ENCODE measurements at places on chromosomes 1 and 21.

- DNase-seq = no peak
These were observed 43.6 kb downstream of the CACHD1 start for GRCh38 chr1:64513545-64513944.

- DNase-seq = no peak
These were observed 394.3 kb downstream of the NTNG1 start for GRCh38 chr1:107535091-107535490.

GRCh38 chr21:32958288-32959002 is 67.3 kb upstream of the OLIG2 start:
- DNase-seq = no peak

DNA sequence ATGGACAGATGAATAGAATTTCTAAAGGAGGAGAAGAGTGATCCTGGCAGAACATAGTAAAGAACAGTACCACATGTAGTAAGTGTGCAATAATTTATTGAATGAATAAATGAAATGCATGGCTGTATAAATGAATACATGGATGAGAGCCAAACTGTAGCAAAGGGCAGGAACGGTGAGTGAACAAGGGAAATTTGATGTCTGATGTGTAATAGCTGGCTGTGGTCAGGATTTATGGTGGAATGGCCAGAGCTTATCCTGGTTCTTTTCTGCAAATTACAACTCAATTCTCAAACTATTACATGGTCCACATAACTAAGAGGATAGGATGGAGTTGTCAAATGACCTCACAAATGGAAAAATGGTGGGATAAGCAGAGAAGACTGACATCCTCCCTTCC is 43.2 kb upstream of the ARHGAP29 start:
- no peak for DNase-seq

DNA sequence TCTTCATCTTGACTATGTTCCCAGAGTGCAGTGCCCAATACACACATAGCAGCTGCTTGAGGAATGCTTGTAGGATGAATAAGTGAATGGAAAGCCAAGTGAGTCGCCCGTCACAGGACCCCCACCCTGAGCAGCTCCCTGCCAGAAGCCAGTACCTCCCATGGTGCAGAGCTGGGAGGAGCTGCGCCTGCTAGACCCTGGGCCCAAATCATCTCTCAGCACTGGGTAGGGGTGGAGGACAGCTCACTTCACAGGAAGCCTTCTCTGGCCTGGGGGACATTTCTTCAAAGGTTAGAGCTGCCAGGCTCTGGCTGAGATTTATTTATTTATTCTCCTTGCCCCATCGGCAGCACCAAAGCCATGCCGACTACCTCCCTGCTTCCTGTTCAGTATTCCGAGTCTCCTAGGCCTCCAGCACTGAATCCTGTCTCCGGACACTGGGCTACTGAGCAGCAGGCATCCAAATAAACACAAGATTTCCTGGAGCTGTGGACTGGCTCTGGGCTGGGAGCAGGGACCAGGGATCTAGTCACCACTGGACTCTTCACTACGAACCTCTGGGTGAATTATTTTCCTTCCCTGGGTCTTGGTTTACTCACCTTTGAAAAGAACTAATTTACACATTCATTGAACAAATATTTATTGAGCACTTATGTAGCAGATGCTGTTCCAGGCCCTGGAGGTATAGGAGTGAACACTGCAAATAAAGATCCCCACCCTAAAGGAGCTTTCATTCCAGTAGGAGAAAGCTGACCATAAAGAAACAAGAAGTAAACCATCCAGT is 187.7 kb downstream of the TRABD2B start:
- DNase-seq = no peak

DNA sequence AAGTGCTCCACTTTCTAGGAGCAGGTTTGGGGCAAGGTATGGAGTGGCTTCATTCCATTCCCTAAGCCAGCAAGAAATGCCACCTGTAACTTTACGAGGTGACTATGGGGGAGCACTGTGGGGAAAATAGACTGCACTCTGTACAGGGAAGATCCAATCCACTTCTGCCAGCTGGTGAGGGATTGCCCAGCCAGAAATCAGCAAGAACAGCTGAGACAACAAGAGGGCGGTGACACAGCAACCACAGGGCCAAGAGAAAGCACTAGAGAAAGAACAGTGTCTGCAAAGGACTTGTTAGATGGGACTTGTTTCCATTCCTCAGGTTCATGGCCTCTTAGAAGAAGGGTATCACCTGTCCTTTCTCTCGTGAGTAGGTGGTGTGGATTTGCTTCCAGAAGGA is 19.6 kb downstream of the CAPN8 start:
- no peak for DNase-seq

- DNase-seq = no peak
These were observed 105.2 kb downstream of the EDEM3 start for GRCh38 chr1:184649451-184649888.

DNA sequence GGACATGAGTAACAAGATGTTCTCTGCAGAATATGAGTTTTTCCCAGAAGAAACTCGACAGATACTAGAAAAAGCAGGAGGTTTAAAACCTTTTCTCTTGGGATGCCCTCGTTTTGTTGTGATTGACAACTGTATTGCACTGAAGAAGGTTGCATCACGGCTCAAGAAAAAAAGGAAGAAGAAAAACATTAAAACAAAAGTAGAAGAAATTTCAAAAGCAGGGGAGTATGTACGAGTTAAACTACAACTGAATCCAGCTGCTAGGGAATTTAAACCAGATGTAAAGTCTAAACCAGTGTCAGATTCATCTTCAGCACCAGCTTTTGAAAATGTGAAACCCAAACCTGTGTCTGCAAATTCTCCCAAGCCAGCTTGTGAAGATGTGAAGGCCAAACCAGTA is 92.5 kb downstream of the TTC3 start:
- DNase-seq = no peak

GRCh38 chr1:209227941-209228340 is 355.6 kb upstream of the CAMK1G start:
- DNase-seq = no peak

- no peak for DNase-seq
These were observed 12.9 kb upstream of the IL19 start for GRCh38 chr1:206757524-206758266.

GRCh38 chr21:42156690-42157605 is 62.0 kb upstream of the ABCG1 start:
- no peak for DNase-seq

- no peak for DNase-seq
These were observed 1.7 kb downstream of the SERTAD4 start for GRCh38 chr1:210234329-210234757.

DNA sequence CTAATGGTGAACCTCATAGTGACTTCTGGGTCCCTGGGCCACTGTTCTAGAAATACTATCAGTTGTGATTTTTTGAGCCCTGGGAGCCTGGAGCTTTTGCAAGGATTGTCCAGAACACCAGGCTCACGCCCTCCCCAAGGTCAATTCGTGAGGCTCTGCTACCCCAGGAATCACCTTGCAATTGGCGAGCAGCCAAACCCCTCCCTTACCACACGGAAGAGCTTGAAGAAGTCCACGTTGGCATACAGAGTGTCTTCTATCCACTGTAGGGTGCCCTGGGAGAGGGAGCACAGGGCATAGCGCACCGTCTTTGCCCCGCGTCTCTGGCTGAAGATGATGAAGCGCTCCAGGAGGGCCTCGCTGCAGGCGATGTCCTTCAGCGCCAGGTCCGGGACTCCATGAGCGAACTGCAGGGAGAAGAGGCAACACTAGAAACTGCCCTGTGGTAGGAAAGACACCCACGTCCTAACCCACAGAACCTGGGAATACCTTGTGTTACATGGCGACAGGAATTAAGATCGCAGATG is 22.3 kb downstream of the ABCA4 start:
- DNase-seq = no peak

- DNase-seq = no peak
These were observed 55.2 kb upstream of the SELENON start for GRCh38 chr1:25744636-25745425.

GRCh38 chr1:53581476-53581875 is 122.3 kb downstream of the DMRTB1 start:
- no peak for DNase-seq

- no peak for DNase-seq
These were observed 38.7 kb downstream of the GPR161 start for GRCh38 chr1:168097921-168098528.

DNA sequence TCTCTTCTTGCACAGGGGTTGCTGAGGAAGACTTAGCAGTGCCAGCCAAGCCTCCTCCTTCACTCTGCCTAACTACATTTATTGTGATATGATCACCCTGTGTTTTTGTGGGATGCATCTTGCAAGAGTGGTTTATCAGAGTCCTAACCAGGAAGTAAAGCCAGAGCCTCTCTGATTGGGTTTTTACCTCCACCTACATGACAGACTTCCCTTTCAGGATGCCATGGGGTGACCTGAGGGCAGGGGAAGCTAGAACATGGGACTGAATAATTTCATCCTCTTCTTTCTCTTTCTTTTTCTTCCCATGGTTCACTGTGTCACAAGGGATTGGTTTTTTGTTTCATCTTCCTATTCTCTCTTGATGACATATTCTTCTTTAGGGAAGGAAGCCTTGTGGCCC is 146.6 kb downstream of the HHAT start:
- DNase-seq = no peak

GRCh38 chr1:153358691-153358975 is 979 bp downstream of the S100A9 start:
- DNase-seq = no peak

- DNase-seq = no peak
These were observed at the start of gene MMP23B for GRCh38 chr1:1631782-1632420. Gene MMP23B (plus strand): TSS chr1:1632173. CDS start chr1:1632219, 46 bp downstream.

GRCh38 chr1:6307099-6307498 is 46.2 kb upstream of the GPR153 start:
- no peak for DNase-seq

- DNase-seq = no peak
These were observed 91.7 kb downstream of the UBE2U start for GRCh38 chr1:64295136-64295535.

GRCh38 chr1:119773711-119774241 is 5.1 kb upstream of the HMGCS2 start:
- no peak for DNase-seq

GRCh38 chr1:241250465-241250864 is 106.5 kb downstream of the RGS7 start:
- no peak for DNase-seq

GRCh38 chr1:30798389-30799232 is 41.0 kb upstream of the LAPTM5 start:
- no peak for DNase-seq

All from stimulated activated CD4-positive, alpha-beta T cell treated with anti-CD3 and anti-CD28 coated beads, Interleukin-12 subunit alpha, Interleukin-12 subunit beta, amount 100 ng/mL, for 24 hours (primary cell).